ENCODE measurements at places on chromosomes 3 and 15. TPM values are rescaled to one million over a fixed set of nuclear protein-coding genes. Genes with fewer than 3 reads are reported as not detected.

- no peak for DNase-seq
Observed at GRCh38 chr3:43867436-43868072, 176.8 kb downstream of the ABHD5 start.

- DNase-seq = no peak
Observed at GRCh38 chr3:36729204-36730056, 34.9 kb downstream of the DCLK3 start.

- DNase-seq = no peak
Observed at GRCh38 chr15:35102186-35102585, 17.1 kb upstream of the NANOGP8 start.

- DNase-seq = no peak
Observed at GRCh38 chr3:62876064-62876463, 848 bp upstream of the CADPS start.

GRCh38 chr15:95370291-95370690 is 960.2 kb upstream of the NR2F2 start:
- DNase-seq = no peak

- DNase-seq = no peak
Observed at GRCh38 chr3:159807137-159808040, 181.2 kb upstream of the IL12A start.

GRCh38 chr3:127410678-127411077 is 122.8 kb upstream of the PRR20G start:
- DNase-seq = no peak

- no peak for DNase-seq
Observed at GRCh38 chr15:59994888-59995557, 9.1 kb upstream of the FOXB1 start.

- DNase-seq = no peak
Observed at GRCh38 chr3:182651461-182651860, 141.8 kb upstream of the ATP11B start.

DNA sequence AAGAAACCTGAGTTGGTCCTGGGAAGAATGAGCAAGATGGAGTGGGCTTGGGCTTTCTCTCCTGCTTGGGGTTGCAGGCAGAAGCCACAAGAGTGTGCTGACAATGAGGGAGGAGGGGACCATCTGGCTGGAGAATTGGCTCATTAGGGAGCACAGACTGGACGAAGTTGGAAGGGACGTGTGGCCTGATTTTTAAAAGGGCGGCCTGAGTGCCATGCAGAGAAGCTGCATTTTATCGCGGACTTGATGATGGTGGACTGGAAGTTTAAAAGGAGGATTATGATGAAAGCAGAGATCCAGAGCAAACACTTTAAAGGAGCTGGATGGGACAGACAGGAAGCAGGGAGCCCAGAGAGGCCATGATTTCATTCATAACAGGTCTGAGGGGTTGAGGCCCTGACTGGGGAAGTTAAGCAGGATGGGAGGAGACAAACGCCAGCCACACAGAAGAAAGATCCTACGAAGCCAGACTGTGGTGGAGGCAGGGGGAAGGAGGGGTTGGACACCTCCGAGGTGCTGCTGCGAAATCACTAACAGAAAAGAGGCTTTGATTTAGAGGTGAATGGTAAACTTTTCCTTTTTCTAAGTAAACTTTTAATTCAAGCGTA is 23.6 kb downstream of the TLNRD1 start:
- no peak for DNase-seq

DNA sequence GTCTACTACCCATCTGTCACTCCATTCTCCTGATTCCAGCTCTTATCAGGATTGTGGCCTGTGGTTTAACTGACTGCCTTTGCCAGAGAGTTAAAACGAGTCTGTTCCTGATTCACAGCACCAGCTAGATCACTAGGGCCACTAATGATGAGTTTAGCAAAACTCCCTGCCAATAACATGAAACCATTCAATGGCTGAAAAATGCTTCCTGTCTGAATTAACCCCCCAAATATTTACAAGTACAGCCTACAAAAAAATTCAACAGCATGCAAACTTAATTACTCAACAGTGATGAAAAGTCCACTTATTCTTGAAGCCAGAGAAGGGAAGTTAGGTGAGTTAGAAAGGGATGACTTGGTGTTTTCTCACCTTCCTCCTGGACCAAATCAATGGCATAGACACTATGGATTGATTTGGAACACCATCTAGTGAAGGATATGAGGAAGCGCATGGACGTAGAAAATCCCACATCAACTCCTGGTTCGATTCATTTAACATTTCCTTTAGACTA is 141.4 kb downstream of the TGFBR2 start:
- no peak for DNase-seq

DNA sequence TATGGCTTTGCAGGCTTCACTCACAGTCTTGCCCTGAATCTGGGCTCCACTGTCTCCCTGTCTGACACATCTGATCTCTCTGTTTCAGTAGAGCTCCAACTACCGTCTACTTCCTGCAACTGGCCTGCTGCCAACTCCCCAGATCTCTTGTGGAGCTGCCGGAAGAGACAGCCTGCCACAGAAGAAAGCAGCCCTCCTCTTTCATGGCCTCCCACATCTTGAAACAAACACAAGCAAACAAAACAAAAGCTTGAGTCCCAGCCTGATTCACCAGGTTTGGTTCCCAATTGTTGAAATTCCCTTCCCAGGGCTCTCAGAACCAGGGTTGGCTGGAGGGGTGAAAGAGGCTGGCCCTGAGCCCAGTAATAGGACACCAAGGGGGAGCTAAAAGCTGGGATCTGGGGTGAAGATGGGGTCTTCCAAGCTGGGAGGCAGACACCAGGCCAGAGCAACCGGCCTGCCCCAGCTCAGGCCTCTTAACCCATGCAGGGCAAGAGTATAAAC is 55.3 kb upstream of the CA12 start:
- DNase-seq = peak; percentile 91

- no peak for DNase-seq
Observed at GRCh38 chr3:63976161-63976871, 47.0 kb downstream of the PSMD6 start.

DNA sequence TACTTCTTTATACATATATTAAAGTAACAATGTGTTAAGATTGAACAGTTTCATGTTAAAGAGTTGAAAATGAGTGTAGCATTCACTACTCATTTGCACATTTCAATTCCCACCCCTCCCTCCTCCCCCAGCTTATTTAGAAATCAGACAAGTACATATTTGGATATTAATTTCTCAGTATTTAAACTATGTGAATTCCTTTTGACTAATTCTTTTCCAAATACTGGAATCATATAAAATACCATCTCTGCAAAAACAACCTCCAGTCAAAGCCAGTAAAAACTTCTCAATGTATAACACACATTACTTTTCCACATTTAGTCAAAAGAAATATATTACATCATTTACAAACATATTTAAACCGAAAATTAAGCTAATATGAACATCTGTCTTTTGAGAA is 25.5 kb upstream of the SHC4 start:
- DNase-seq = no peak

Gene DNAJC13
- total RNA-seq = 28.1 TPM

Gene AMOTL2
- 61.9 TPM for total RNA-seq

Gene TMEM41A
- total RNA-seq = 10.0 TPM

Gene DPPA2
- total RNA-seq = not detected

Gene C3orf22
- not detected for total RNA-seq

Gene TRH
- not detected for total RNA-seq

Gene CHRM5
- total RNA-seq = not detected

All from Right ventricle myocardium inferior (tissue), 1 donor.